Stimulated activated naive CD8-positive, alpha-beta T cell treated with anti-CD3 and anti-CD28 coated beads, Interleukin-15, amount 100 ng/mL, for 72 hours (primary cell): ENCODE measurements at places on chromosomes 3 and 15.

DNA sequence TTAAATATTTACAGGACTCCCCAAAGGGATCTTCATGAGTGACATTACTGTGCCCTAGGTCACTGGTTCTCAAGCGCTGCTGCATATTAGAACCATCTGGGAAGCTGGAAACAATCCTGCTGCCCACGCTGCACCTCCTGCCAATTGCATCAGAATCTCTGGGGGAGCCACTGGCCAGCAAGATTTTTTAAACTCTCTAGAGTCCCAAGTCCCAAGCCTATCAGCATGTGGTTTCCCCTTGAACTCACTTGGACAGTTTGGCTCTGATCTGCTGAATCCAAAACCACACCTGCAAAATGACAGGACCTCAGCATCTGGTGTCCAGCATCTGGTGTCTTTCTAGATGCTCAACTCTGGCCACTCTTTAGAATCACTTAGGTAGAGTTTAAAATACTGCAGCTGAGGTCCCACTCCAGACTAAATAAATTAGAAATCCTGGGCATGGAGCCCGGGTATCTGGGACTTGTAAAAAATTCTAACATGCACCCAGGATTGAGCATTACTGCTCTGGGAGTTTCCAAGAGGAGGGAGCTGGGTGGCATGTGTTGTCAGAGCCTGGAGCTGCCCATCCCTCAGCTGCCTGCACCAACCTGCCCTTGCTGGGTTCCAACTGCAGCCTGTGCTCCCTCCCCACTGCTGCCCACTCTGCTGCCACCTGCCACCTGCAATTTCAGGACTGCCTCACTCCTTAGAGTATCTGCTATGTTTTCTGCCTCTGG, 311.3 kb downstream of the SLC9A9 start:
- no peak for DNase-seq

GRCh38 chr3:58074116-58074715, 66.0 kb downstream of the FLNB start:
- no peak for DNase-seq

GRCh38 chr15:65827065-65827464, 35.0 kb upstream of the DENND4A start:
- DNase-seq = no peak

DNA sequence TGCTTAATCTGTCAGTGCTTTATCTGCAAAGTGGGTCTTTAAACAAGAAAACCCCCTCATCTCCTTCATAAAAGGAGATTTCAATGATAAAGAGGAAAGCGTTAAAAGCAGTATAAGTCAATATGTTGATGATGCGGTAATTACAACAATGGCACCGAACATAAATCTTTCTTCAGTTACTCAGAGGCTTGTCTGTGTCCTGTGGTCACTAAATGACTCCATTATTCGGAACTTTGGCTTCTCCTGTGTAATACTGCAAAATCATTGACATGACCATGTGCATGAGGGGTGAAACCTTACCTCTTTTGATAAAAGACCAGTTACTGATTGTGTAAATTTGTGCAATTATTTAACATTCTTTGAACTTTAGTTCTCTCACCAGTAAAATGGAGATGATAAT, 4.8 kb upstream of the USP3 start:
- no peak for DNase-seq

- DNase-seq = no peak
Measured at GRCh38 chr15:52148403-52148802, 35.8 kb upstream of the BCL2L10 start.

DNA sequence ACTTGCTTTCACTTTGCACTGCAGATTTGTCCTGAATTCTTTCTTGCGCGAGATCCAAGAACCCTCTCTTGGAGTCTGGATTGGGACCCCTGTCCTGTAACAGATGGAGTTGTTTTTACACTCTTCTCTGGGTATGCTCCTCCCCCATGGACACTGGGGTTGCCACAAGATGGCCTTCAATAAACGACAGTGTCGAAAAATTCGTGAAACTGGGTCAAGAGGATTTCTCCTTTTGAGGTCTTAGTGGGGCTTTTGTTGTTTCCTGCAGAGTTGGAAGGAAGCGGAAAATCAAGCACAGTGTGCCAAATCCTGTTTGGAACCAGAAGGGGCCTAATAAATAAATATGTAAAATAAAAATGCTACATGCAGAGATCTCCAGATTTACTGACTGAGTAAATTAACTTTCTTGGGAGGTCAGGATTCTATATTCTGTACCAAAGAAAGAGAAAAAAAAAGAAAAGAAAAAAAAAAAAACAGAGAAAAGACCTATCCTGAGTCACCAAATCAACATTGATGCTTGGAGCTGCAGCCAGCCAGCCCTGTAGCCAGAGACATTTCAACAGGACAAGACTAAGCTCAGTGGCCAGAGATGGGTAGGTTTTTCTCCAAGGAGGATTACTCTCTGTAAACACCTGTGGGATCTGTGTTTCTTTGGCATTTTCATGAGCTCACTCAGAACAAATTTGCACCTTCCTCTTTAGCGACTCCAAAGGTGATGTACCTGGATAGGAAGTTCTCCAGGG, 24.8 kb downstream of the CCDC80 start:
- DNase-seq = no peak

DNA sequence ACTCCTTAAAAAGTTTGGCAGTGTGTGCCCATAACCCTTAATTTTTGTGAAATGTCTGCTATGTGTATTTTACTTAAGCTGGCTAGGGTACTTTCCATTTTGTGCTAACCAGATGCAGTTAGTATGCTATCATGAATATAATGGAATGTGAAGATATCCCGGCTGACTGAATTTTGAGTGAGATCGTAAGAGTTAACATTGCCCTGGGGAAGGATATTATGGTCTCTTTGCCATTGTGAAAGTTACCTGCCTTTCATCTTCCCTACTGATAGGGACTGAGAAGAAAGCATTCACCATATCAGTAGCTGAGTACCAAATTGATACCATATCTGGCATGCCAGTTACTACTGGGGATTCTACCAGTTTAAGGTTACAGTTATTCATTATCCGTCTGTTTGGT, 243.2 kb downstream of the UBE2E2 start:
- DNase-seq = no peak

GRCh38 chr3:185726254-185726967, 98.4 kb downstream of the IGF2BP2 start:
- no peak for DNase-seq

GRCh38 chr3:133851931-133852330, 43.8 kb downstream of the RAB6B start:
- DNase-seq = no peak

DNA sequence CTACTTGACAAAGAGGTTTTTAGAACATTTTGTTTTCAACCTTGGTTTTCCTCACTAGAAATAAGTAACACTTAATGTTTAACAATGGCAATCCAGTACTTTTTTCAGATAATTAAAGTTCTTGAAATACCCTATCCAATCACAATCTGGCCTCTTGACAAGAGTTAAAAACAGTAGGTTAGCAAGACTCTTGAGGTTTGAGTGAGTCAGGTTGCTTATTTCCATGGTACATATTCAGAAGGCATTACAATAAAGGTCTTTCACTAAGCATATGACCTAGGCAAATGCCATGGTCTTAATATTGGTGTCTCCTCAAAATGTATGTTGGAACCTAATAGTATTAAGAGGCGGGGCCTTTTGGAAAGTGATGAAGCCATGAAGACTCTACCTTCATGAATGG, 5.6 kb downstream of the SUCNR1 start:
- no peak for DNase-seq

GRCh38 chr3:155934230-155934629, 63.8 kb downstream of the GMPS start:
- no peak for DNase-seq
